Cardiac muscle cell (in vitro differentiated cells and primary cell): ENCODE measurements at places on chromosomes 1 and 21. TPM values are rescaled to one million over a fixed set of nuclear protein-coding genes. Genes with fewer than 3 reads are reported as not detected.

GRCh38 chr1:241658081-241658793, 6.2 kb downstream of the WDR64 start:
- no peak for DNase-seq

GRCh38 chr1:8213676-8214075, 104.2 kb upstream of the SLC45A1 start:
- no peak for DNase-seq

DNA sequence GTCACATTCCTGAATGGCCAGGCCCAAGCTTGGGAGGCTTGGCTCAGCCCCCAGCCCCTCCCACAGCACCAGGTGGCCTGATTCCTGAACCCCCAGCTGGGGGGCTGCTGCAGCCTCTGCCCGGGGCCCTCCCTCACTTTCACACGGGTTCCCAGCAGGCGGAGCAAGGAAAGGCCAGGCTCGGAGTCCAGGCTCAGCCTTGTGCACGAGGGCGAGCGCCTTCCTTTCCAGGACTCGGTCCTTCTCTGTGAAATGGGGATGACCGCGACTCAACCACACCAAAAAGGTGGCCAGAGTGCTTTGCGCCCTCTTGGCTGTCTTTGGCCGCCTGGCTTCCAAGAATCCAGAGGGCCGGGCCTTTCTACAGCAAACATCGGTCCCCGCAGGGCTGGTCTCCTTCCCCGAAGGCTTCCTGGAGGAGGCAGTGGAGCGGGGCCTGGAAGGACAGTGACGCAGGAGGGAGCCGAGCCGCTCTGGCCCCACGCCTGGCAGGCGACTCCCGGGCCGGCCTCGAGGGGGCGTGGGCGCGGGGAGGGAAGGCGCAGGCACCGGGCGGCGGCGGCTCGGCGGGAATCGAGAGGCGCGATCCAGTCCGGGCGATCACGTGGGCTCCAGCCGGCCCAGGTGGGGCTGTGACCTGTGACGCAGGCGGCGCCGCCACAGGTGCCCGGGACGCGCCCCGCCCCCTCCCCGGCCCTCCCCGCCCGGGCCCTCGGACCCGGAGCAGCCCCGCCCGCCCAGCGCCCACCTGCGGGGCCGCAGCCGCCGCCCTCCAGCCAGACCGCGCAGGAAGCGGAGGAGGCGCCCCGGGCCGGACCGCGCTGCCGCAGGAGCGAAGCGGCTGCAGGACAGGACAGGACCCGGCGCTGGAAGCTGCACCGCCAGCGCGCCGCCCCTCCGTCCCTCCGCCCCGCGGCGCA, at the start of gene ARHGEF16:
Gene ARHGEF16, plus strand, starts transcription at position 775 of the 920 bp plus-strand sequence. CDS start 8,420 bp downstream, outside the sequence.
- DNase-seq = peak; percentile 79

GRCh38 chr1:27100335-27101053, 54.4 kb downstream of the SLC9A1 start:
- DNase-seq = no peak

DNA sequence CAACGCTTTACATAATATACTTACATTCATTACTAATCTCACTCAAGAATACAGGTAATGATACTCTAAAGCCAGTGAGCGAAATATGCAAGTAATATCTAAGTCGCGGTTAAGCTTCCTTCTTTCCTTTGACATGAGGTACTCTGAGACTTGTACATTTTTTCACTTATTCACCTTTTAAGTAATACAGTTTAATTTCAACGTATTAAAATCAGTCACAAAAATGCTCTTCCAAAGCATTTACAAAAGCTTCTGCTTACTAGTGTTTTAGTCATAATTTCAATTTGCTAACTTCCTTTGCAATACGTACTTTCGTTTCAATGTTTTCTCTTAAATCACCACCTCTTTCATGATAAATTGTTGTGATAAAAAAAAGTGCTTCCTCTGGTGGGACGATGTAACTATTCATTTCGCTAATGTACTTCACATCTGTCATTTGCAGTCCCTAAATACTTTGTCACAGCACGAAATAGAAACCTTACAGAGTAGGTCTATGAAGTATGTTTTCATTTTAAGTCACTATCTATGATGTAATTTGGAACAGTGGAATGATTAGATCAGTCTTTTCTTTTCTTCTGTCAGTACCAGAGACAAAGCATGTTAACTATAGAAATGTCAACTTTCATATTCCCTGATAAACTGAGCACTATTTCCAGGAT, 34.0 kb upstream of the ADGRL4 start:
- DNase-seq = no peak

- DNase-seq = no peak
Observed at GRCh38 chr1:221089273-221089672, 210.0 kb downstream of the HLX start.

DNA sequence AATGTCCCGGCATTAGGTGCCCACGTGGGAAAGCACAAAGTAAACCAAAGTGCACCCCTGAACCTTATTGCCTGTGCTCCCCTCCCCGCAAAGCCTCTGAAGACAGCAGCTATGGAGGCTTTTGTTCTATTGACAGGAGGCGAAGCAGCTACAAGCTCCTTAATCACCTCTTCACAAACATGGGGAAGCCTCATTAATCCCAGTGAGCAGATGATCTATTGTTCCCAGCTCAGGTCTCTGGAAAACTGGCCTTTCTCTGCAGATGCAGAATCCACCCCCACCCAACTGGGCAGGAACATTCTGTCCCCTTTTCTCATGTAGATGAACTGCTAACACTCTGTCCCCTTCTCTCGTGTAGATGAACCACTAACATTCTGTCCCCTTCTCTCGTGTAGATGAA, 190.5 kb upstream of the CSF3R start:
- DNase-seq = no peak

GRCh38 chr1:175540896-175541645, 202.3 kb downstream of the TNR start:
- no peak for DNase-seq

GRCh38 chr1:115949156-115949555, 27.2 kb upstream of the SLC22A15 start:
- no peak for DNase-seq

DNA sequence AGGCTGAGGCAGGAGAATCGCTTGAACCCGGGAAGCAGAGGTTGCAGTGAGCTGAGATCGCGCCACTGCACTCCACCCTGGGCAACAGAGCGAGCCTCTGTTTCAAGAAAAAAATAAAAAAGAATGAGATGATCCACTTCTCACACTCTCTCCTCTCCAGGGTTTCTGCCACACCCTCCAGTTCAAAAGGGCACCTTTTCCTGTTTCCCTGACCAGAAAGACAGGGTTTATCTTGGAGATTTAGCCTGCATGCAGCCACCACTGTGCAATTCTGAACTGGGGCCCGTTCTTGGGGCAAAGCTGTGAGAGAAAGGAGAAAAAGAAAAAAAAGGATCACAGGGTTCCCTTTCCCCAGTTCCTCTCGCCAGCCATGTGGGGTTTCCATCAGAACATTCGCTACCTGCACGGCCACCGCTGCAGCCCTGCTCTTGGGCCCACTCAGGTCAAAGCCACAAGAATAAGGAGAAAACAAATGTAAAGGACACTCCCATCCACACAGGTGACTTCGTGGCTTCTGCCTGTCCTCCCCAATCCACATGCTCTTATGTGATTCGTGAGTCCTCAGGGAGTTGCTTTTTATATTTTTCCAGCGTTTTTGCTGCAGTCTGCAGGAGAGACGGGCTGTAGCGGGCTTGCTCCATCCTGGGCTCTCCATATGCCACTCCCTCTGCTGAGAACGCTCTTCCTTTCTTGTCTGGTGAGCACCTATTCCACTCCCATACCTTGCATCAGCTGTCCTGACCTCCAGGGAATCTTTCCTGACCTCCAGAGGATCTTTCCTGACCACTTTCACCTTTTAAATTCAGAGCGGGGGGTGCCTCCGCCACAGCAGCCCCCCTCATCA, 26.4 kb downstream of the GNG4 start:
- no peak for DNase-seq

Gene RAB13
- 90.6 and 108 TPM in 2 replicates for polyA plus RNA-seq

Gene TDRD10
- 0.54 and 1.0 TPM in 2 replicates for polyA plus RNA-seq
